Fibroblast of lung (primary cell): ENCODE measurements at places on chromosomes 3 and 15.

GRCh38 chr3:72319194-72320094 lies 528.8 kb downstream of the SHQ1 start:
- peak; percentile 63 for DNase-seq

DNA sequence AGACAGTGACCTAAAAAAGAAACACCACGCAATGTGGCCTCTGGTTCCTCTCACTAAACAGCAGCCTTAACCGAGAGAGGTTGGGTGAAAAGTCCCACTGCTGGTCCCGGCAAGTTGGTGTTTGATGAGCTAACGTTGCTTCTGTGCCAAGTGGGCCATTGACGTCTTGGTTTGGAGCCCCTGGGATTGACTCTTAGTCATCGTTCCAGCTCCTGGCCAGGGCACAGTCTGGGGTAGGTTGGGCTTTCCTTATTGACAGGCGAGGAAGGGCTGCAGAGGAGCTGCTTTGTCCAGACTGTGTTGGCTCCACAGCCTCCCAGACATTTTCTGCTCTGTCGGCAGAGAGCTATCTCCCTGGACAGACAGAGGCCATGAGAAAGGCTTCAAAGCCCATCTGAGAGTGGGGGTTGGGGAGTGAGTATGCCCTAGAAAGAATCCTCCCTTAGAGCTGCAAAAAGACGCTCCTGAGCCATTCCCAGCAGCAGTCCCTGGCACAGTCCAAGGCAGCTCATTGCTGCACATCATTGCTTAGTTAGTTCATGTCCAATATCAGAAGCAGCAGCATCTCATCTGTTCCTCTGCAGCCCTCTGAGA lies 28.6 kb upstream of the C3orf80 start:
- DNase-seq, result peak; percentile 32

- peak; percentile 66 for DNase-seq
Measured at GRCh38 chr3:141240687-141241615, 9.3 kb downstream of the PXYLP1 start.

- peak; percentile 76 for DNase-seq
Measured at GRCh38 chr3:45760878-45761711, 35.2 kb downstream of the SLC6A20 start.

DNA sequence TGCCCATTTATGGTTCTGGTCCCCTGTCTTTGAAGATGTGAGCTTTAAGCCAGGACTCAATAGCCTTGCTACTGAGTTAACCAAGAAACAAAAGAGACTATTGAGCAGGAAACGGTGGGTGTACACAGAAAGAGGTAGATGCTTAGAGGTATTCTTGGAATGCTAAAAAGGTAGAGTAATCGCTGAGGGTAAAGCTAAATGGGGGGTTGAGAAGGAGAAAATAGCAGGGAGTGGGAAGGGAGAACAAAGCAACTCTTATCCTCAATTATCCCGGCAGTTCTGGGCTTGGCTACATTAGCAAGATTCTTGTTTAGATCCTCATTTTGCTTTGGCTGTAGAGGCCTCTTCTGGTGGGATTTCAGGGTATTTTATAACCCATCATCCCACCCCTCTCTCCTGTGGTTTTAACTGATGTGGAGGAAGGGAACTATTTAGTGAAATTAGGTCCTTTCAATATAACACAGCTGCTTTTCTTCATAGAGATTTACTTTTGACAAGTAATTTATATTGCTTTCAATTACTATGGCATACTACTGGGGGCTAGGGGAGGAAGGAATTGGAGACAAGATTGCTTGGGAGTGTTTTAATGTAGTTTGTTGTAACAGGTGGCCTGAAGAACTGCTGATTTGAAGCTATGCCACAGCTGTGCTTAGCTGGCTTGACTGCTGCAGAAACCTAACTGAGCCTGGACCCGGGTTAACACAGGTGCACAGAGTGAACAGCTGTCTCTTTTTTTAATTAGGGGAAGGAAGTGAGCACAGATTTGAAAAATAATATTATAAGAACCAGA lies 234.3 kb upstream of the CCDC54 start:
- no peak for DNase-seq

GRCh38 chr15:80920271-80920699 lies 69.3 kb downstream of the MESD start:
- no peak for DNase-seq

- no peak for DNase-seq
Measured at GRCh38 chr15:77033729-77034671, 36.9 kb downstream of the TSPAN3 start.

- peak; percentile 75 for DNase-seq
Measured at GRCh38 chr15:100759698-100760356, 119.8 kb upstream of the ALDH1A3 start.

GRCh38 chr3:185076219-185076618 lies 76.6 kb downstream of the C3orf70 start:
- DNase-seq, result no peak

DNA sequence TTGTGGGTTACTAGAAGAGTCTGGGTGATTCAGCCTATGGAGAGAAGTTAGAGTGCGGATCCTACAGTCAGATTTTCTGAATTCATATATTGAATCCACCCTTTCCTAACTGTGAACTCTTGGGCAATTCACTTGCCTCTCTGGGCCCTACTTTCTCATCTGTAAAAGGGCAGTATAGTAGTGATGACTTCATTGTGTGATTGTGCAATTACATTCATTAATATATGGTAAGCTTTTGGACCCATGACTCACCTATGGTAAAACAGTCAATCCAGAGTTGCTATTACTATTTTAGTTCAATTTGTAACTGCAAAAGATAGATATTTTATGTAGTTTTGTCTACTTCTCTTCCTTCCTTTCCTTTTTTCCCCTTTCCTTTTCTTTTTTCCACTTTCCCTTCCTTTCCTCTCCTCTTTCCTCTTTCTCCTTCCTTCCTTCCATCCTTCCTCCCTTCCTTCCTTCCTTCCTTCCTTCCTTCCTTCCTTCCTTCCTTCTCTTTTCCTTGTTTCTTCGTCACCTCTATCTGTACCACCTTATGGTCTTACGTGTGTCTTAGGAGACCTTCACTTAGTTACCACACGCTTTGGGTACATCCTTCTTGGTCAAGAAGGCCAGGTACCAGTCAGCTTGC lies 37.0 kb downstream of the GMNC start:
- peak; percentile 20 for DNase-seq

GRCh38 chr15:101060576-101061551 lies 141.7 kb downstream of the LRRK1 start:
- no peak for DNase-seq

DNA sequence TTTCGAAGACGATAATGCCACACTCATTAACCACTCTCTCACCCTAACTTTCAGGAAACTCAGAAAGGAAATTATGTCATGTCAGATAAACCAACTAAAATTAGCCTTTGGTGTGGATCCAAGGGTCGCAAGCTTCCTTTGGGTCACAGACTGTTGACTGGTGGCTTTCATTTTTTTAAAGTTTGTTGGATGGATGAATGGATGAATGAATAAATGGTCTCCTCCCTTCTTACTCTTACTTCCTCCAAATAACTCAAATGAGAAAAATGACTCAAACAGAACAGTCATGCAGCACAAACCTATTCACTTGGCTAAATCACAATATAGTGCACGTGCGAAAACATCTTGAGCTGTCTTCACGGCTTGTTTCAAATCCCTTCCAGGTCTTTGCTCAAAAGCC lies 82.9 kb upstream of the HACD2 start:
- DNase-seq, result no peak

DNA sequence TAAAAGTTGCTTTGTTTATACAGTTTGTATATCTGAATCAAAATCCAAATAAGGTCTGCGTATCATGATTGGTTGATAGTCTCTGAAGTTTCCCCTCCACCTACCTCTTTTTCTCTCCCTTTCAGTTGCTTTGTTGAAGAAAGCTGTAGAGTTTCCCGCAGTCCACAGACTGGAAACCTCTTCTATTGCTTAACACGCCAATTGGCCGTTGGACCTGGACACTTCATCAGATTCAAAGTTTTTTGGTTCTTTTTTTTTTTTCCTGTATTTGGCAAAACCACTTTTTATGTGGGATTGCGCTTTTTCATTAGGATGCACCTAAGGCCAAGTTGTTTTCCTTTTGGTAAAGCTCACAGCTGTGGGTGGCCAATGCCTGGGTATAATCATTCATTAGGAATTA lies 14.5 kb upstream of the TM4SF1 start:
- peak; percentile 29 for DNase-seq

- DNase-seq, result no peak
Measured at GRCh38 chr3:53846134-53846850, at the start of the genes CHDH and IL17RB. CHDH (minus strand) TSS chr3:53846419; CDS start chr3:53824008, 22,411 bp downstream. IL17RB (plus strand) TSS chr3:53846568; CDS start chr3:53846589, 21 bp downstream.

- DNase-seq, result peak; percentile 54
Measured at GRCh38 chr3:104564045-104564643, 802.6 kb upstream of the ALCAM start.

GRCh38 chr15:78624651-78625590 lies 4.1 kb upstream of the CHRNA3 start:
- DNase-seq, result no peak

- DNase-seq, result peak; percentile 48
Measured at GRCh38 chr3:129087138-129087702, 26.6 kb downstream of the GP9 start.

- DNase-seq, result no peak
Measured at GRCh38 chr3:57718118-57718517, 25.2 kb upstream of the DENND6A start.

DNA sequence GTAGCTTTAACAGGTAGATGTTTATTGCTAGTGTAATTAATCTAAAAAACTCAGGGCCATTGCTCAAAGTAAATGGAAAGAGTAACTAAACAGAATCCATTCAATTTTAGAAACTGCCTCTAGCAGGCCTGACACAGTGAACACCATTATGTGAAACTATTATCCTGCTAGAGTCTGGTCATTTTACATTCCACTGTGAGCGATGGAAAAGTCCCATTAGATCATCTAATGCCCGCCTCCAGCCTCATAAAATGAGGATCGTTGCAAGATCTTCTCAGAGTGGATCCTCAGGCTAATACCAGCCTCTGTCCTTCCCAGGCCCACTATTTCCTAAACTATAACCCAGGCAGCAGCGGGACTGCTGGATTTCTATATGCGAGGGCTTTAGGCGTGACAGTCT lies 107.7 kb downstream of the WDR76 start:
- peak; percentile 34 for DNase-seq

GRCh38 chr3:108328821-108329486 lies 32.6 kb downstream of the HHLA2 start:
- DNase-seq, result no peak

DNA sequence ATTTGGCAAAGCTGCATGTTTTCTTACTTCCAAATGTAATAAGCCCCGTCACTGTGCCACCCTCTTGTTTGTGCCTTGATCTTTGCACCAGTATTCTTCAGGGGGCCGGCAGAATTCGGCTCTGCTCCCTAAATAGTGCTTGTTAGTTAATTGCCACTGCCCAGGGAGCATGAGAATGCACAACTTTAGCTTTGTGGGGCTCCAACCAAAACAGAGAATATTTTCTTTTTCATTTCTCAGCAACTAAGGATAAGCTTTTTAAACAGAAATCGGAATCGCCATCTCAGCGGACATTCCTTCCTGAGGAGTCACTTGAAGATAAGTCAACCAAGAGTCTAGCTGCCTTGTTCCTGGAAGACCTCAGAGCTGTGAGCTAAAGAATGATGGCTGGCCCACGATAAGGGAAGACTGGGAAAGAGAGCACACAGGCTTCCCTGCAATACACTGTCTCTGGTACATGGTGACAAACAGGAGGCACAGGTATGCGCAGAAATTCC lies 106.0 kb downstream of the LRIG1 start:
- peak; percentile 93 for DNase-seq

- no peak for DNase-seq
Measured at GRCh38 chr3:177358977-177359592, 161.8 kb upstream of the TBL1XR1 start.

DNA sequence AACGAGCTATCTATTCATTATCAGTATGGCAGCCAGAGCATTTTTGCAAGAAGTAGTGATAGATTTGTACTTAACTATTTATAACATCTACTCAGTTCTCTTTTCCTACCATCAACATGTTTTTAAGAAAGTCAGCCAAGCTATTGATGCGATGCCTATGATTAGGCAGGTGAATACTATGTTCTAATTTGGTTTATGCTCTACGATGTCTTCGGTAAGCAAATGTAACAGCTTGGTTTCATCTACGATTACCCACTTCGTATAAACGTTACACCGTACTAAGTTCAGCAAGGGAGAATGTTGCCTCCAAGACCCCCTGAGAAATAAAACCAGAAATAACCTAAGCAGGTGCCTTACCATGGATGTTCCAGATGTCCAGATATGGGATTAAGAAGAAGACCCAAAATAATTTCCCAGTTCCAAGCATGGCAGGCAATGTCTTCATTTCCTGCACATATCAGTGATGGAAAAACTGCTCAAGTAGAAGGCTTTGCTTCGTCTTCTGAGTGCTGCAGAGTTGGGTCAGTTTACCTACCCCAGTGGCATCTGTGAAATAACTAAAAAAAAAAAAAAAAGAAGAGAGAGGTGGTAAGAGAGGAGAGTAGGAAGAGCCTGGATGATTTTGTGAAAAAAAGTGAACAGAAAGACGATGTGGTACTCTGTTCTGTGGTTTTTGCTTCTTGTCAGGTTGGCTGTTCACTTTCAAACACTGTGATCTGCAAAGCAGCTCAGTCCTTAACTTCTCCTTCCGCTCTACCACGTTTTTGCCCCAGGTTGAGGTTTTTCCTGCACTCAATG lies at the start of gene BTLA:
TSS of gene BTLA (minus strand) at position 559 of the 798 bp plus-strand sequence. CDS start at position 445, 114 bp downstream.
- DNase-seq, result no peak

- DNase-seq, result no peak
Measured at GRCh38 chr3:127550468-127551157, 39.9 kb downstream of the TPRA1 start.

DNA sequence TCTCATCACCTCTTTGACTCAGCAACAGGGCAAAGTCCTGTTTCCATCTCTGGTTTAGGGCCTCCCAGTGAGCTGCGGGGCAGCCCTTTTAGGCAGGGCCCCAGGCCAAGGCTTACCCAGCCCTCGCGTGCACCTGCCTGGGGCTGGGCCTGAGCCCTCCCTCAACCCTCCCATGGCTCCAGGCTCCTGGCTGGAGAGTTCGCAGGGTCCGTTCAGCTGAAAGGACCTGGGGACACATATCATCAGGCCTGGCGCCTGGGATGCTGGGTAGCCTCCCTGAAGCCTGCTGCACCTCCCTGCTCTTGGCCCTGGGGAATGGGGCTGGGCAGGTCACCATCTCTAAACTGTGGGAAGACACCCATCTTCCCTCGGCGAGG lies 29.7 kb downstream of the HDAC11 start:
- DNase-seq, result no peak

DNA sequence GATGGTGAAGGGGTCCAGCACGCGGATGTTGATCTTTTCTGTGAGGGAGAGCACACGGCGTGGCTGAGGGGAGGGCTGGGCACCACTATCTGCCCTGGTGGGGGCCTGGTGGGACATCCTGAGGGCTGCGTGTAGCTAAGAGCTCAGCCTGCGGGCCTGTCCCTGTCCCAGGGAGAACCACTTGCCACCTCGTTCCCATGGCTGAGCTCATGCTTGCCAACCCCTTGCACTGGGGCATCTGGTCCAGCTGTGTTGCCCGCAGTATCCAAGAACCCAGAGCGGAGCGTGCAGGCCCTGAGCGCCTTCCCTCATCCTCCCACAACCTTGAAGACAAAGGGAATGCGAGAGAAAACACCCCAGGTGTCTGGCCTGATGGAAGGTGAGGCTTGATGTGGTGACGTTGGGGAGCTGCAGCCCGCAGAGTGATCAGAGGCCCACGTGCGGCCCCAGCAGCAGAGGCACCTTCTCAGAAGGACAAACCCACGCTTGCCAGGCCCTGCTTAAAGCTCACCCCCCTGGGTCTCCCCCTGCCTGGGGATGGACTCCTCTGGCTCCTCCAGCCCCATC lies 28.9 kb downstream of the TKT start:
- no peak for DNase-seq
